ENCODE measurements at places on chromosomes 12 and 14. TPM values are rescaled to one million over a fixed set of nuclear protein-coding genes. Genes with fewer than 3 reads are reported as not detected.

The TAPBPL gene
- total RNA-seq, result 26.4 TPM

The KLRC2 gene
- 9.7 TPM for total RNA-seq

The CACNA2D4 gene
- total RNA-seq, result 1.8 TPM

The CMKLR1 gene
- total RNA-seq, result 12.0 TPM

The RAB15 gene
- 23.5 TPM for total RNA-seq

The PRB2 gene
- total RNA-seq, result not detected

The MIA2 gene
- 29.8 TPM for total RNA-seq

The CEP170B gene
- 11.0 TPM for total RNA-seq

The CD163 gene
- 7.7 TPM for total RNA-seq
